Central memory CD4-positive, alpha-beta T cell (primary cell): ENCODE measurements at places on chromosomes 5 and 9.

GRCh38 chr9:81335879-81336421, 353.4 kb downstream of the TLE1 start:
- DNase-seq = no peak

GRCh38 chr5:117590944-117591343, 1016.3 kb upstream of the SEMA6A start:
- no peak for DNase-seq

GRCh38 chr9:70580606-70581195, 166.2 kb upstream of the KLF9 start:
- no peak for DNase-seq

GRCh38 chr9:97437051-97437600, 25.2 kb downstream of the TDRD7 start:
- no peak for DNase-seq

GRCh38 chr9:108188976-108189375, 666.8 kb downstream of the ACTL7B start:
- no peak for DNase-seq

DNA sequence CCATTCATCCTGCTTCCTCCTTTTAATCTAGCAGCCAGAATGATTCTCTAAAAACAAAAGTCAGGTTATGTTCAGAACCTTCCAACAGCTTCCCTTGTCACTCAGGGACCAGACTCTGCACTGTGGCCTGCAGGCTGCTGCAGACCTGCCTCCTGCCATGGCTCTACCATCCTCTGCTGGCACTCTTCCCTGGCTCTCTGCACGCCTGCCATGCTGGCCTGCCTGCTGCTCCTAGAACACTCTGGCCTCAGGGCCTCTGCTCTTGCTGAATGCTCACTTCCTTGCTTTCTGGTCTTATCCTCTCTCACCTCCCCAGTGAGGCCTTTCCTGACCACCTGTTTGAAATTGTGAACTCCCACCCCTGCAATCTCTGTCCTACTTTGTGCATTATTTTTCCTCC, 149.4 kb downstream of the CD180 start:
- no peak for DNase-seq

DNA sequence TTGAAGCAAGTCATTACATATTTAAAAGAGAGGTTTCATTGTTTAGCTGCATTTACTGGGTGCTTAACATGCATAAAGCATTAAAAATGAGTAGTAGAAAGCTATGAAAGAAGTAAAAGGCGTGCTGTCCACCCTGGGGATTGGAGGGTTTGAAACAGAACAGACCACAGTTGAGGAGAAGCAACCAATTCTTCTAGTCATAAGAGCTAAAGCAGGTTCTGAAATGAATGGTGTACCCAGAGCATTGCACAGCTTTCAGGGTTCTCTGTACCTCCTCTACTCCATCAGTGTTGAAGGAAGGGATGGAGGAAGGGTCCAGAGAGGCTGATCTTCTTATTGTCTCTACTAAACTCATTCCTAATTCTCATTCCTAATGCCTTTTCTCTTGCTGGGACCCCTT, 68.9 kb downstream of the SH3RF2 start:
- no peak for DNase-seq

- DNase-seq = no peak
These were observed 24.9 kb downstream of the BTNL9 start for GRCh38 chr5:181064987-181065386.

- no peak for DNase-seq
These were observed 238.1 kb downstream of the FBXL7 start for GRCh38 chr5:15737871-15738664.

GRCh38 chr5:135975122-135975521, 20.3 kb upstream of the LECT2 start:
- no peak for DNase-seq

DNA sequence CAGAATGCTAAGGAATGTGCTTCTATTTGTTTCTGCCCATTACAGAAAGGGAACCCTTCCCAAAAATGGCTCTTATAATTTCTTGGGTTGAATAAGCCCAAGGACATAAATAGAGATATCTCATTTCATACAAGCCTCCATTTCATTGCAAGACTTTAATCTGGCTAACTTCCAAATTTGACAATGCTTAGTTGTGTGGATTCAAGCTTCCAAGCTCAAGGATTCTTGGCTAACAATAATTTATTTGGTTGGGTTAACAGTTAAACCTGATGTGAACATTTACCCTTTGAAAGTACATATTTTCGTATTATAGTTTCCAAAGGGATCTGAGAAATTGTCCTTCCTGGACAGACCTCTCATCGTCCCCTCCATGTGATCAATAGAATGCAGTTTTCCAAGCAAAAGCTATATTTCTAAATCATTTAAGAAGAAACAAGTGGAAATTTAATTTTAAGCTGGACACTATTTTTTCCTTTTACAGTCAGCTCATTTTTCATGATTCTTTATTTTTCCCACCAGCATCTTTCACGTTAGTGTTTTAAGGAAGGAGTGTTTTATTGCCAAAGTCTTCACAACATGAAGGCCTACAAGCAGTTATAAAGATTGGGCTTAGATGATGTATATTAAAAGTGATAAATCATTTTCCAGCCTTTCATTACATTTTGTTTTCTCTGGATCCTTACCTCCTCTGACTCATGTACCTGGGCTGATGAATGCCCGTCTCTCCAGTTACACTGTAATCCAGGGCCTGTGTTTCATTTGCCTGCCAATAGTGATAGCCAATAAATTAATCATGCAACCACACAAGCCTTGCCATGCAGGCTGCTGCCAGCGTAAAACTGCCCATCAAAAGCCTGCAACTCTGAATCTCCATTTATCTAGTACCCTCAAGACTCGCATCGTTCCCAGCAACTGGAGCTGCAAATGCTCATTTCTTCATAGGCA, 176.7 kb downstream of the NTRK2 start:
- no peak for DNase-seq

- DNase-seq = no peak
These were observed 42.9 kb downstream of the BNIP1 start for GRCh38 chr5:173187054-173187743.

- no peak for DNase-seq
These were observed 468.6 kb downstream of the CDH18 start for GRCh38 chr5:19519448-19519847.
